Activated CD8-positive, alpha-beta memory T cell treated with anti-CD3 and anti-CD28 coated beads for 24 hours (primary cell): ENCODE measurements at places on chromosomes 4 and X.
A peak's percentile ranks its signal among the peaks of the same experiment; 100 is the strongest.

DNA sequence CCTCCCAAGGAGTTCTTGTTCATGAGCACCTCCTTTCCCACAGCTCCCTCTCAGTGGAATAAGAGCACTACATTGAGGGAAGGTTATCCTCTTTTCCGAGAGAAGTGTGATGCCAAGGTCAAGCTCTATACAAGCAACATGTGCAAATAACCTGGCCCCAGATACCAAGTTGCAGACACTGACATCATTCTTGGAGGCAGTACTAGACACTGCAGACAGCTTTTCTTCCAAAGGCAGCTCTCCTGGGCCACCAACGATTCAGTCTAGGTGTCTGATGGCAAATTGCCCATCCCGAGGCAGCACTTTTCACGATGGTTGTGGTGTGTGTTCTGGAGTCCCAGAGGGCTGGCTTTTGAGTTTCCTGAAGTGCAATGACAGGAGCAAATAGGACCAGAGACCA lies 384.9 kb downstream of the TLL1 start:
- DNase-seq = no peak

GRCh38 chr4:115970859-115971258 lies 857.4 kb upstream of the NDST4 start:
- no peak for DNase-seq

GRCh38 chr4:90069151-90069550 lies 58.0 kb upstream of the CCSER1 start:
- no peak for DNase-seq

DNA sequence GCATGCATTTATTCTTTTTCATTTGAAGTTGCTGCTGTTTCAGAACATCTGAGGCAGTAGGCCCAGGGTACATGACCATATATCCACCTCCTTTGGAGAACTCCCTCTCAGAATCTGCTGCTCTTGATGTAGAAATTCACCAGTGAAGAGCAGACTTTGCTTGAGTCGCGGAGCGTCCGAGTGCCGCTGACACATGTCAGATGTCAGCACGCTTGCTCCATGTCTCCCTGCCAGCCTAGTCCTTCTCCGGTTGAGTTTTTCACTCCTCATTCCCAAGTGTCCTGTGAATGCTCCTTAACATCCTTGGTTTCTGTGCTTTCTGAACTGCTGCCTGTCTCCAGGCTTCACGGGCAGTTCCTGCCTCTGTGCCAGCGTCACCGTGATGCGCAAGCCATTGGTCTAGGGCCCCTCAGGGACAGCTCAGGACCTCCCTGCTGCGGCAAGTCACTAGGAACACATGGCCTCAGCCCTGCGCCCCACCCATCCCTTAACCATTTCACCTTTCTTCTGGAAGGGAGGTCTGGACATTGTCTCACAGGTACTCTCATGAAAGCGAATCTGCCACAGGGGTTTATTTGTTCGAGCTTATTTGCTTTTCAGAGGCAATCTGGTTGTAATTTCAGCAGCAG lies 93.1 kb upstream of the RBPJ start:
- no peak for DNase-seq

DNA sequence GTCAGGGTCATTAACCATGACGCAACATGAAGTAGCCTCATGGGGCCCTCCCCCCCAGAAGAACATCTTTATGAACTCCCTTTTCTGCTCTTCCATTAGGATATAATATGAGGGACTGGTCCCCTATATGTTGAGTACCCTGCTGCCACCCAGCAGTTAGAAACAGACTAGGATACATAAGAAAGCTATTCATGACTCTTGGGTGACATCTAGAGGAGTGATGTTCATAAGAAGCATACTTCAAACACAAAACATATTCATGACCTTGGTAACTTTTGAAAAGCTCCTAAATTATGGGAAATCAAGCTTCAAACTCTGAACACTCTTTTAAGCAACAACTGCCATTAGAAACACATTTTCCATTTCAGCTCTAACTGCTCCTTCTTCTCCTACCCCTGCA lies 155.2 kb upstream of the SPIN4 start:
- no peak for DNase-seq

GRCh38 chrX:34884817-34885216 lies 57.8 kb upstream of the FAM47B start:
- no peak for DNase-seq

GRCh38 chr4:111234939-111235338 lies 612.1 kb upstream of the PITX2 start:
- DNase-seq = no peak

DNA sequence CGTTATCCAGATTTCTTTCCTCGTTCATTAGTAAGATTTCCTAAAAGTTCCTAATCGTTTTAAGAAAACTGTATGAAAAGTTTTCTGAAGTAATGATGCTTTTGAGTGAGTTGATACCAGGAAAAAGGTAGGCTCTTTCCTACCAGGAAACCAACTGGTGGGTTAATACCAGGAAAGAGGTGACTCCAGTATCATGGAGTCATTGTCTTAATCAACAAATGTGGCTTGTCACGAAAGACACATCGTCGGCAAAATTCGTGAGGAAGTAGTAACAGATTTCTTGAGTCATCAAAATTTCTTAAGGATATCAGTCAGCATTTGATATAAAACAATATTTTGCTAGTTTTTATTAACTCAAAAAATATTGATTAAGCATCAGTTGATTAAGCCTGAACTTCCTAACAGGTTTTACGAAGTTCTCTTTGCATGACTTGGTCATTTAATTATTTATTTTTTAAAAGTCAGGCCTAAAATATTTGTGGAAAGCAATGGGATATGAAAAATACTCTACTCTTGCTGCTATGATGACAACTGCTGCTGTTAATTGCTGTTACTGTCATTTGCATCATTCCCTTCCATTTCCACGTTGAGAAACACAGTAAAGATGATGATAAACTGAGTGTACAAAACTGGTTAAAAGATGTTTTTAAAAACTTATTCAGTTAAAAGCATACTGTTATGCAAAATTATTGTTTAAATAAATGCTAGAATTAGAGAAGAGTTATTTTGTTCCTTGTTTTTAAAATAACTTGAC lies 3.2 kb upstream of the PPBP start:
- DNase-seq = no peak

DNA sequence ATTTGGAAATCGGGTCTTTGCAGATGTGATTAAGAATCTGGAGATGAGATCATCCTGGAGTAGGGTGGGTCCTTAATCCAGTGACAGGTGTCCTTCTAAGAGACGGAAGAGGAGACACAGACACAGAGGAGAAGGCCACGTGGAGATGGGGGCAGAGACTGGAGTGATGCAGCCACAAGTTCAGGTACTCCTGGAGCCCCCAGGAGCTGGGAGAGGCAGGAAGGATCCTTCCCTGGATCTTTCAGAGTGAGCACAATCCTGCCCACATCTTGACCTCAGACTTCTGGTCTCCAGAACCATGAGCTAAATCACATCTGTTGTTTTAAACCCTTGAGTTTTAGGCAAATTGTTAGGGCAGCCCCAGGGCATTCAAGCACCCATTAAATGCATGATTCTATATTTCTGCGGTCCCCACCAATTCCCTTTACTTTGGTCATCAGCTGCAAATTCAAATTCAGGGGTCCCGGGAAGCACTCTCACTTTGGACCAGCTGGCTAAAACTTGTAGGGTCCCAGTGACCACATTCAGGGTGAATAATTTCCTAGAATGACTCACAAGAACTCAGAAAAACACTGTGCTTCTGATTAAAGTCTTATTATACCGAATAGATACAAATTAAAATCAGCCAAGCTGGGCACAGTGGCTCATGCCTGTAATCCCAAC lies 12.8 kb upstream of the AKAP17A start:
- peak; percentile 49 for DNase-seq

GRCh38 chrX:38357747-38358673 lies 5.6 kb downstream of the OTC start:
- DNase-seq = no peak

- no peak for DNase-seq
Measured at GRCh38 chr4:182143822-182144625, 99.2 kb upstream of the TENM3 start.

- no peak for DNase-seq
Measured at GRCh38 chr4:67019686-67020437, 525.4 kb downstream of the CENPC start.

- DNase-seq = no peak
Measured at GRCh38 chr4:124863040-124863545, 150.6 kb upstream of the ANKRD50 start.

GRCh38 chrX:77949840-77950239 lies 19.6 kb downstream of the PGAM4 start:
- DNase-seq = no peak

DNA sequence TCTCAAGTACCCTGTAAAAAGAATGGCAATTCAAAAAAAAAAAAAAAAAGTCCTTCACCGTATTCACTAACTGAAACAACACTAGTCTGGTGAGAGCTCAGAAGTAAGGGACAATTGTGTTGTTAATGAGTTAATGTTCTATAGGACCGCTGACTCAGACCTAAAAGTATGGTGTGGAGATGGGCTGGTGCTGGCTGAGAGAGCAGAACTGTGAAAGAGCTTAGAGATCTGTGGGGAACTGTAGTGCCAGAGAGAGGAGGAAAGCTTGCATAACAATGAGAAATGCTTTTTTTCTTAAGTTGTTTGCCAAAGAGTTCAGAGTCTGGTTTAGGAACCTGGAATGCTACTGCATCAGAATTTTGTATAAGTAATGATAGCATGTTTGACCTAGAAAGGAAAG lies 65.1 kb downstream of the LHFPL1 start:
- DNase-seq = no peak

- DNase-seq = no peak
Measured at GRCh38 chrX:317424-318067, 1.1 kb downstream of the GTPBP6 start.

- DNase-seq = peak; percentile 69
Measured at GRCh38 chr4:145935253-145936141, 3.1 kb downstream of the ZNF827 start.

DNA sequence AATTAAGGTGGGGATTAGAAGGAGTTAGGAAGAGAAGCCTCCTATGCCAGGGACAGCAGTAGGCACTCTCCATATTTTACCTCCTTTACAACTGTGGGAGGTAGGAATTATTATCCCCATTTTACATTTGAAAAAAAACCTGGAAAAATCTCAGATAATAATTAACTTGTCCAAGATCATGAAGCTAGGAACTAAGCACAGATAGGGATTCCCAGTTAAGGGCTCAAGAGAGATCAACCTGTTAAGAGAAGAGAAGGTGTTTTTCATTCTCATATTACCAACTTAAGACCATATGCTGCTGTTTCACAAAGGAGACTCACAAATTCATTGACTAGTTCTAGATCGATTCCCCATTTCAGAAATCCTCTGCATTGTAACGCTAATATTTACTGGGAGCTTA lies 16.1 kb upstream of the FAM47E start:
- DNase-seq = no peak

GRCh38 chr4:141565379-141566089 lies 70.8 kb upstream of the IL15 start:
- no peak for DNase-seq

DNA sequence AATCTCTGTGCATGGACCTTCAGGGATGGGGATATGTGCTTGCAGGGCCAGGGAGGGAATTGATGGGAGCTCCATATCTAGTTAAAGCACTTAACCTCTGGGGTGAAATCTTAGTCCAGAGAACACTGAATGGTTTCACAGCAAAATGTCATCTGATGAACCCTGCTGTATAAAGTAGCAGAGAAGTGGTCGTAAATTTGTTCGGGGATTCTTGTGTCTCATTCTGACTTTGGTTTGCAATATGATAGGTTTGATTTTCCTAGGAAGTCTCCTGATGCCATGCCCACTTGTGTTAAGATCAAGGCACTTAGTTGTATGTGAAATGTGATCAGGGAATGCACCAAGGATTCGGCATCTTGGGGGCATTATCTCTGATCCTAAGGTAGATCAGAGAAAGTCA lies 96.9 kb downstream of the NHS start:
- DNase-seq = no peak

DNA sequence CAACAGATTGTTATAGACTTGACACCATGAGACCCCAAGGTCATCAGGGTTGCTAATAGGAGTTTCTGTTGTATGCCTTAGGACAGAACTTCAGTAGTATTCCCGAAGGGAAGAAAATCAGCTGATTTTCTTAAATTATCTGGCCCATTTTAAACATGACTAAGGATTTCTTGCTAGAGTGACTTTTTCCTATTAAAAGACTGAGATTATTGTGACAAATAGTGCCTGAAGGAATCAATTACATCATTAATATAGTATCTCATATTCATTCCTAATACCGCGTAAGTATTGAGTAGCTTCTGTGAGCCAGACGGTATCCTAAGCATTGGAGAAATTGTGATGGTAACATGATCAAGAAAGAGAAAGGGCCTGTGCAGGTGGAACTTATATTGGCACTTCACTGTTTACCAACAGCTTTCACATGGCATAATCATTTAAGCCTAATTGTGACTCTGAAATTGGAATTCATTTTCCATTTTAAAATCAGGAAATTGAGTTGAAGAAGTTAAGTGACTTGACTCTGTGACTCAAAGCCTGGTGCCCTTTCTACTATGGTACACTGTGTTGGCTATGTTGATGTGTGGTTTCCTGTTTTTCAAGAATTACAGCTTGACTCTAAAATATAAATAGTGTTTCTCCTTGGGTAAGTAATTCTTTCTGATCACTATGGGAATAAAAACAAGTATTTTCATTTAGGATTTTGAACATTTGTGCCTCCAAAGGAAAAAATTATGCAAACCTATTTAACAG lies 4.1 kb downstream of the AFF1 start:
- no peak for DNase-seq

DNA sequence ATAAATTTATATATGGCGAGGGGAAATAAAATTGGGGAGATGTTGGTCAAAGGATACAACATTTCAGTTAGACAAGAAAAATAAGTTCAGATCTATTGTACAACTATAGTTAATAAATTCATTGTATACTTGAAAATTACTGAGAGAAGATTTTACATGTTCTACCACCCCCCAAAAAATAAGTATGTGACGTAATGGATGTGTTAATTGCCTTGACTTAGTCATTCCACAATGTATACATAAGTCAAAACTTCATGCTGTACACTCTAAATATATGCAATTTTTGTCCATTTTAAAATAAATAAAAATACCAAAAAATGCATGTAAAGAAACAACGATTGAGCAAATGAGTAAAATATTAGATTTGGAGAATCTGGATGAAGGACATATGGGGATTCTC lies 1.8 kb downstream of the USP11 start:
- no peak for DNase-seq

GRCh38 chr4:91373546-91373945 lies 930.2 kb upstream of the GRID2 start:
- no peak for DNase-seq

GRCh38 chr4:67632492-67632891 lies 68.5 kb downstream of the UBA6 start:
- no peak for DNase-seq

GRCh38 chr4:20773144-20773997 lies 73.1 kb downstream of the PACRGL start:
- DNase-seq = no peak

- no peak for DNase-seq
Measured at GRCh38 chr4:156710365-156711192, 261.0 kb downstream of the PDGFC start.

- no peak for DNase-seq
Measured at GRCh38 chr4:57607566-57608180, 497.5 kb upstream of the IGFBP7 start.

DNA sequence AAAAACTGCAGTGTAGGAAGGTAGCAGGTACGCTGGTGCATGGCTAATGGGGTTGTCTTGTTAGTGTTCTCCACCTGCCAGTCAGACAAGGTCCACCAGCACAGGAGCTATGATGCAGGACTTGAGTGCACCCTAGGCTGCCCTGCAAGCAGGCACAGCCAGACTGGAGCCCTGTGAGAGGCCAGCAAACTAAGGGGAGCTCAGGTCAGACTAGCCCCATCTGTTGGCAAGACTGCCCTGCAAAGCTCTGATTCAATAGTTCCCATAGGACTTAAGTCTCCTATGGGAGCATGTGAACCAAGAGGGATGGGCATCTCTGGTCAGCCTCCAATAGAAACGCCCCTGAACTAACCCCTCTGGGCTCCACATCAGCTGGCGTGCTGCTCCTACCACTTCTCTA lies 1307.3 kb downstream of the C4orf33 start:
- DNase-seq = no peak
